ENCODE measurements at places on chromosomes 1 and 21.

- ATAC-seq = no peak
Observed at GRCh38 chr1:217955723-217956122, 324.6 kb downstream of the SPATA17 start.

GRCh38 chr1:19894218-19894617 is 12.0 kb downstream of the OTUD3 start:
- no peak for ATAC-seq

DNA sequence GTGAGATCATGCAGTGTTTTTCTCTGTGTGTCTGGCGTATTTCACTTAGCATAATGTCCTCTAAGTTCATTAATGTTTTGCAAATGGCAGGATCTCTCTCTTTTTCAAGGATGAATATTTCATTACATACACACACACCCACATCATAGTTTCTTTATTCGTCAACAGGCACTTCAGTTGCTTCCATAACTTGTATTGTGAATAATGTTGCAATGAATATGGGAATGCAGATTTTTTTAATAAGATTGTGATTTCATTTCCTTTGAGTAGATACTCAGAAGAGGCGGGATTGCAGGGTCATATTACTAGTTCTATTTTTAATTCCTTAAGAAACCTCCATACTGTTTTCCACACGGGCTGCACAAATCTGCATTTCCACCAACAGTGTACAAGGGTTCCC is 134.0 kb downstream of the CLEC20A start:
- ATAC-seq = no peak

DNA sequence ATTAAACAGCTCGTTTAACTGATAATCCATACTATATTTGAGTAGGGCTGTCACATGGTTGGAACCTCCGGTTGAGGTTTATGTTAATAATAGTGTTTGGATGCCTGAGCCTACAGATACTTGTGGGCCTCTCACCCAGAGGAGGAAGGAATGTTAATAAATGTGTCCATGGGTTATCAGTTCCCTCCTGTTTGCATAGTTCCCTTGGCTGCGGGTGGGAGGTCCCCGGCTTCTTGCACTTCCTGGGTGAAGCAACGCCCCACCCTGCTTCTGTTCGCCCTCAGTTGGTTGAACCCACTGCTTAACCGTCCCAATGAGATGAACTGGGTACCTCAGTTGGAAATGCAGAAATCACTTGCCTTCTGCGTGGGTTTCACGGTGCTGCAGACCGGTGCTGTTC is 23.6 kb upstream of the GBP1 start:
- no peak for ATAC-seq

DNA sequence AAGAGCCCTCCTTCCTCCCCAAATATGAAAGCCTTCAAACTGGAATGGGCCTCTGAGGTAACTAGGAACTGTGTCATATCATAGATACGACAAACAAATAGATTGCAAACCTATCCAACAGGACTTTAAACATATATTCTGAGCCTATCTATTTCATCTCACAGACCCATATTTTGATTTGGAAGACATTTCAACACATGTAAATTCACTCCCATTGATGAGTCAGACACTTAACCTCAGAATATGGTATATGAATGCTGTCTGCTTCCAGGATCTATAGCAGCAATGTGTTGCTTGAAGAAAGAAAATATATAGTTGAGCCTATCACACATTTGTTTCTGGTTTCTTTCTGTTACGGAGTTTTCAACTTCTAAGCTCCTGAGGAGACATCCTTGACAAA is 221.9 kb upstream of the SAMSN1 start:
- no peak for ATAC-seq
